ENCODE measurements at places on chromosomes 1 and 21. TPM values are rescaled to one million over a fixed set of nuclear protein-coding genes. Genes with fewer than 3 reads are reported as not detected.
A peak's percentile ranks its signal among the peaks of the same experiment; 100 is the strongest.

- H3K27ac ChIP-seq = no peak overlapping the region
- peaks cover 3% of the 10 kb centered on the region for H3K4me1 ChIP-seq
- DNase-seq = no peak
- H3K4me3 ChIP-seq = no peak overlapping the region
- peaks cover 3% of the 10 kb centered on the region for H3K27me3 ChIP-seq
- no peaks in the 10 kb centered on the region for H3K36me3 ChIP-seq
Observed at GRCh38 chr1:41277371-41277975, 35.4 kb upstream of the SCMH1 start.

DNA sequence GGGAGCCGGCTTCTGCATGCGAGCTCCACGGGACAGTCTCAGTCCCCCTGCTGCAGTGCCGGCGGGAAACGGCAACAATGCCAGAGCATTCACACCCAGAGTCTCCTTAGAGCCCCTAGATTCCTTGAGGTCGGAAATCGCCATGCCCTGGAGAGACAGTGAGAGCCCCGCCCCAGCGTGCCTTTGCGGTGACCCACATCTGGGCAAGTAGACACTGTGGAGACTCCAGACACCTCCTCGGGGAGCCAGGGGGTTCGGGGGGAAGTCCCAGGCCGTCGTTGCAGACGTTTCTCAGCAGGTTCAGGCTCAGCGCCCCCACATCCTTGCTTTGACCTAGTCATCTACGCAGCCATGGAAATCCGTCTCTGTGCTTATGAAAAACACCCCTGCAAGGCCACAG lies 81.3 kb upstream of the ARHGEF16 start:
- DNase-seq = no peak
- no peak overlapping the region for H3K4me3 ChIP-seq
- peaks cover 5% of the 10 kb centered on the region for H3K4me1 ChIP-seq
- peaks cover 8% of the 10 kb centered on the region for H3K27me3 ChIP-seq

GRCh38 chr1:171965777-171966176 lies 124.5 kb downstream of the DNM3 start:
- no peak overlapping the region for H3K27ac ChIP-seq
- no peaks in the 10 kb centered on the region for H3K4me1 ChIP-seq
- H3K27me3 ChIP-seq = no peaks in the 10 kb centered on the region
- DNase-seq = no peak

DNA sequence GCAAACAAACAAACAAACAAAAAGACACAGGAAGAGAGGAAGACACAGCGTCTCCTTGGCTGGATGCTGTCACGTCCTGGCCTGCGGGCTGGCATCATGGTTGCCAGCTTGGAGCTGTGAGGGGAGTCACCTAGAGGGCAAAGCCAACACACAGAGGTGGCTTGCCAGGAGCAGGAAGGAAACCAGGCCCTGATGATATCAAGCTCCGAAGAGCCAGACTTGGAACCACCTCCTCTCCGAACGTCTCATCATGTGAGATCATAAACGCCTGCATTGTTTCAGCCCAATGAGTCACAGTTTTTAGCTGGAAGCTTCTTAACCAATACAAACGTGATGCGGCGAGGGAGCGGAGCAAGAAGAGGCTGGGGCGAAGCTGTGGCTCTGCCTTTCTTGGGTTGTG lies 8.7 kb downstream of the PLA2G2D start:
- H3K4me3 ChIP-seq = no peak overlapping the region
- H3K27ac ChIP-seq = peak overlapping the region; percentile 75
- no peaks in the 10 kb centered on the region for H3K27me3 ChIP-seq
- peaks cover 20% of the 10 kb centered on the region for H3K4me1 ChIP-seq
- no peaks in the 10 kb centered on the region for H3K36me3 ChIP-seq
- DNase-seq = no peak

DNA sequence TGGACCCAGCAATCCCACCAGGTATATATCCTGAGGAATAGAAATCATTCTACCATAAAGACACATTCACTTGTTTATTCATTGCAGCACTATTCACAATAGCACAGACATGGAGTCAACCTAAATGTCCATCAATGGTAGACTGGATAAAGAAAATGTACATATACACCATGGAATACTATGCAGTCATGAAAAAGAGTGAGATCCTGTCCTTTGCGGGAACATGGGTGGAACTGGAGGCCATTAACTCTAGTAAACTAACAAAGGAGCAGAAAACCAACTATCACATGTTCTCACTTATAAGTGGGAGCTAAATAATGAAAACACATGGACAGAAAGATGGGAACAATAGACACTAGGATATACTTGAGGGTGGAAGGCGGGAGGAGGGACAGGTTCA lies 36.1 kb upstream of the PRKACB start:
- no peak overlapping the region for H3K4me3 ChIP-seq
- DNase-seq = no peak
- H3K27ac ChIP-seq = no peak overlapping the region
- H3K4me1 ChIP-seq = peaks cover 14% of the 10 kb centered on the region
- H3K27me3 ChIP-seq = no peaks in the 10 kb centered on the region
- H3K36me3 ChIP-seq = peaks cover 19% of the 10 kb centered on the region

GRCh38 chr1:14332158-14332557 lies 266.3 kb upstream of the KAZN start:
- DNase-seq = no peak
- peaks cover 2% of the 10 kb centered on the region for H3K27me3 ChIP-seq
- no peak overlapping the region for H3K27ac ChIP-seq
- no peaks in the 10 kb centered on the region for H3K4me1 ChIP-seq

GRCh38 chr1:115546846-115547245 lies 94.9 kb upstream of the VANGL1 start:
- H3K27me3 ChIP-seq = peaks cover 5% of the 10 kb centered on the region
- no peak overlapping the region for H3K27ac ChIP-seq
- no peaks in the 10 kb centered on the region for H3K36me3 ChIP-seq
- H3K4me3 ChIP-seq = no peak overlapping the region
- no peaks in the 10 kb centered on the region for H3K4me1 ChIP-seq
- DNase-seq = no peak

GRCh38 chr1:101496109-101496508 lies 259.3 kb downstream of the S1PR1 start:
- H3K4me3 ChIP-seq = no peak overlapping the region
- H3K4me1 ChIP-seq = no peaks in the 10 kb centered on the region
- DNase-seq = no peak
- H3K27ac ChIP-seq = no peak overlapping the region
- no peaks in the 10 kb centered on the region for H3K36me3 ChIP-seq

DNA sequence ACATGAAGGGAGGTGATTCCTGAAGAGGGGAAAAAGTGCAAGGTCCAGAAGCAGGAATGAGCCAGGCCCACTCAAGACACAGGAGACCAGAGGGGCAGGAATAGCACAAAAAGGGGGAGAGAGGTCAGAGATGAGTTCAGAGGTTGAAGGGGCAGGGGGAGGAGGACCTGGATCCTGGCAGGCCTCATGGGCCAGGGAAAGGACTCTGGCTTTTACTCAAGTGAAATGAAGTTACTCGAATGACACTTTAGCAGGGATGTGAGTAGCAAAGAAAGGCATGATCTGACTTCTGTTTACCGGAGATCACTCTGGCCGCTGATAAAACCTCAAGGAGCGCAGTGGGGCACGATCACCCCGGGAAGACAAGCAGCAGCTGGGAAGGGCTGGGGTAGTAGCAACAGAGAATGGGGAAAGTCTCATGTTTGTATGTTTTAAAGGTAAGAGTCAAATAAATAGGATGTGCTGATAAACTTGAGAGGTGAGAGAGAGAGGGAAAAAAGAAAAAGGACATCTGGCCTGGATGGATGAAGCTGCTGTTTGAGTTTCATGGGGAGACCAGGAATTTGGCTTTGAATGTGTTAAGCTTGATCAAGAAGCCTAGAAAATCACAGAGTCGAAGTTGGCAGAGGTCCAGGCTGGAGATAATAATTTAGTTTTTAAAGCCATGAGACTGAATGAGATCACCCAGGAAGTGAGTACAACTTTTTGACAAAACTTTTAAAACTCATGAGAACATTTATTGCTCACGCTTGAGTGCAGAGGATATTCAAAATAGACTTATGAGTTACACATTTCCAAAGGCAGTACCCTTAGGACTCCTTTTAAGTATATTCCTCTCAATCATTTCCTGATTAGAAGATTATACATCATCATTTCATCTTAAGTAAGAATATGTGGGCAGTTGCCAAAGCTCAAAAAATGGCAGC lies 156.0 kb downstream of the RERE start:
- no peak overlapping the region for H3K27ac ChIP-seq
- H3K4me1 ChIP-seq = peaks cover 14% of the 10 kb centered on the region
- DNase-seq = no peak
- no peak overlapping the region for H3K4me3 ChIP-seq
- peaks cover 2% of the 10 kb centered on the region for H3K36me3 ChIP-seq

DNA sequence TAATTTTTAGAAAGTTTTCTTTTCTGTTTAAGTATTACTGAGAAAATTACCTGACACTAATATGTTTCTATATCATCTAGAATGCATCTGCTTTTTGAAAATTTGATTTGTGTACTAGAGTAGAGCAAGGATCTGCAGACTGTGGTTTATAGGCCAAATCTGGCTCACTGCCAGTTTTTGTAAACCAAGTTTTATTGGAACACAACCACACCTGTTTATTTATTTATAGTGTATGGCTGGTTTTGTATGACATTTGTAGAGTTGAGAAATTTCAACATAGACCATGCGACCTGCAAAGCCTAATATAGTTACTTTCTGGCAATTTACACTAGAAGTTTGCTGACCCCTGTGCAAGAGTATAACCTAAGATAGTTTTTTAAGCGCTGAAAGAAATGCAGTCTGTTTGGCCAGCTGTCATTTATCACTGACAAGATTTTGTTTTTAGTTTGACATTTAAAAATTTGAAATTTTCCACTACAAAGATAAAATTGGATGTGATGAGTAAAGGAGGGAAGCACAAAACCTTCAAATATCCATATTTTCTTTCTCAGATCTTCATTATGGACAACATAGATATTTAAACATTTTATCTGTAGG lies 36.1 kb upstream of the CACYBP start:
- no peaks in the 10 kb centered on the region for H3K36me3 ChIP-seq
- no peak overlapping the region for H3K4me3 ChIP-seq
- DNase-seq = no peak

DNA sequence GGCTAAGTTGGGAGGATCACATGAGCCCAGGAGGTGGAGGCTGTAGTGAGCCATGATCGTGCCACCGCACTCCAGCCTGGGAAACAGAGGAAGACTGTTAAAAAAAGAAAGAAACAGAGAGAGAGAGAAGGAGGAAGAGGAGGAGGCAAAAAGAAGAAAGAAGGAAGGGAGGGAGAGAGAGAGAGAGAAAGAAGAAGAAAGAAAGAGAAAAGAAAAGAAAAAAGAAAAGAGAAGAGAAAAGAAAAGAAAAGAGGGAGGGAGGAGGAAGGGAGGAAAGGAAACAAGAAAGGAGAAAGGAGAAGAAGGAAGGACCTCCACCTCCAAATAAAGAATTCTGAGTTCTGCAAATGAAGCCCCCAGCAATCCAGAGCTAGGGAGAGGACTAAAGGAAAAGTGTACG lies 82.0 kb downstream of the STUM start:
- H3K27ac ChIP-seq = no peak overlapping the region
- no peaks in the 10 kb centered on the region for H3K36me3 ChIP-seq
- H3K4me3 ChIP-seq = no peak overlapping the region
- no peak for DNase-seq
- peaks cover 31% of the 10 kb centered on the region for H3K4me1 ChIP-seq

The RPF1 gene
- total RNA-seq = 35.4 TPM

The PYHIN1 gene
- total RNA-seq = not detected

The CHIT1 gene
- total RNA-seq = not detected

The HORMAD1 gene
- not detected for total RNA-seq

The MTMR11 gene
- total RNA-seq = 4.5 TPM

The FAM151A gene
- not detected for total RNA-seq

The F13B gene
- not detected for total RNA-seq
